Caki2 (cell line): ENCODE measurements at places on chromosomes 1 and 21.

DNA sequence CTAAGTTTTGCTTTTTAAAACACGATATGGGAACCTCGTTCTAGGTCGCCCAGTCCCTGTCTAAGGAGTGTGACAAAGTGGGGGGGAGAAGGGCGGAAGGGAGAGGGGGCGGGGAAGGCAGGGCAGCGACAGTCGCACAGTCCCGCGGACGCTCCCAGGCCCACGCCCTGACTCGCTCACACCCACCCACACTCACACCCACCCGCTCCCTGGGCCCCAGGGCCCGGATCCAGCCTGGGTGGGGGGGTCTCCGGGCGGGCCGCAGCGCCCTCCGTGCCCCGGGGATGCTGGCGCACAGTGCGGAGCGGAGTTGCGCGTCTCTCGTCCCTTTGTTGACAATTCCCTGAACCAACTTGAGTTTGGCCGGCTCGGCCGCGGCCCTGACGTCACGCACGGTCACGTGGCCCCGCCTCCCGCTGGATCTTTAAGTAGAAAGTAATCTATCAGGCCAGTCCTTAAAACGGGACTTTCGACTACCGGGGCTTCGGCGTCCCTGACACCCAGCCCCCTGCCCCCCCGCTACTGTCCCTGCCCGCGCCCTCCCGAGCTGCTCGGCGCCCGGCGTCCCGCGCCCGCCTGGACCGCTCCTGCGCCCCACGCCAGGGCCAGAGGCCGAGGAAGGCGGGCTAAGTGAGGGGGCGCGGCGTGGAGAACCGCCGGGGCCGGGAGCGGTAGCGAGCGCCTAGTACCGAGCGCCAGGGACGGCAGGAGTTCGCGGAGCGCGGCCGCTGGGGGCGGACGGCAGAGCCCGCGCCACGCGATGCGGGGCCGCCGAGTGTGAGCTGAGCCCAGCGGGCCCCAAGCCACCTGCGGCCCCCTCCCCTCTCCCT is at the start of gene FOXD3:
Gene FOXD3, plus strand, starts transcription at position 454 of the 830 bp plus-strand sequence. CDS start 492 bp downstream, outside the sequence.
- no peak for DNase-seq

DNA sequence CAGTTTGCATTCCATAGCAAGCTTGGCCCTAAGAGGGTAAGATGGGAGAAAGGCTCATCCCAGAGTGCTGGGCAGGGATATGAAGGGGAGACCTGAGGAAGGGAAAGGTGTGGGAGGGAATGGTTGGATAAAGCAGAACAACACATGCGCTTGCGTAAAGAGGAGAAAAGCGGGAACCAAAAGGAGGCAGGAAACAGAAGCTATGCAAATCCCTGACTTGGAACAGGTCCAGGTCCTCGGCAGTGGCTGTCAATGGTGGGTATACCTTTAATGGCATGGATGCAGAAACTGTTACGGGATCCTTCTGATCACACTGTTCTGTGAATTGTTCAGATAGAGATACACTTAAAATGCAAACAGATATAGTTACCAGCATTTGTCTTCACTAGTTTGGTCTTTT is 455.6 kb downstream of the SIPA1L2 start:
- DNase-seq: no peak

- peak; percentile 89 for DNase-seq
Measured at GRCh38 chr1:54407404-54408146, 1.4 kb upstream of the SSBP3 start.

- DNase-seq: no peak
Measured at GRCh38 chr1:246178717-246179311, 328.3 kb downstream of the SMYD3 start.

DNA sequence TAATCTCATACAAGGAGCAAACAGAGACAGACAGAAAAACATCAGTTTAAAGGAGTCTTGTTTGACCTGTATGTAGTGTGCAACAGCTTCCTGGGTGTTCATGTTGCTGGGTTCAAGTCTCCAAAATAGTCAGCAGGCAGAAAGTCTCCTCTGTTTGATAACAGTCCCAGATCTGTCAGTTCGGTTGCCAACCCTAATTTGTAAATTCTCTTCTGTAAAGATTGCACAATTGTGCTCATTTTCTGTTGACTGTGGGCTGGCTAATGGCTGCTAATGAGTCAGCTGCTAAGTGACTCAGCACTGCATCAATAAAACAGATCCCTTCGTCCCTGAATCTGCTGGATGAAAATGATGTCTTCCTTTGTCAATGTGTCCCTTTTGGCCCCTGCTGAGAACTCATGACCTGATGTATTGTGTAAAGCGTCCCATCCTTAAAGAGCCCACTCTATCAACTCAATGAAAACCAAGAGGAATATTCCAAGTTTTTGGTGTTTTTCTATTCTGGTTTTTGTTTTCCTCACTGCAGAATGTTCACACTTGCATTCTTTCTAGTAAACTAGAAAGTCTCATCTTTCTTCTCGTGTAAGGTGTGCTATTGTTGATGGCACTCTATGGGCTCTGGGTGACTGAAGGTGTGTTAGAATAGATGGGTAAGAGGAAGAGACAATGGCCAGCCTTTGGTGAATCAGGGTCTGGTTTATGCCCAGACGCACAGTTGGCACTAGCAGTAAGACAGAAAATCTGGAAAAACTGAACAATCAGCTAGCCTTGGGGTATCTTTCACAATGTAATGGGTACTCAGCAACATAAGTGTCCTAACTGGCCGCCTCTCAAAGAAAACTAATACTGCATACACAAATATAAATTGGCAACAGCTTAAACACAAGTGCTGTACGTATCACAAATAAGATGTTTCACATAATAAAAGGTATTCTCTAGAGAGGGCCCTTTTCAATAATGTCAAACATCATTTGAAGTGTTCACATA is 75.1 kb upstream of the SIPA1L2 start:
- DNase-seq: peak; percentile 55

GRCh38 chr1:39214714-39214997 is 10.2 kb downstream of the MACF1 start:
- no peak for DNase-seq

- DNase-seq: no peak
Measured at GRCh38 chr21:39132248-39132647, 51.0 kb downstream of the PSMG1 start.

DNA sequence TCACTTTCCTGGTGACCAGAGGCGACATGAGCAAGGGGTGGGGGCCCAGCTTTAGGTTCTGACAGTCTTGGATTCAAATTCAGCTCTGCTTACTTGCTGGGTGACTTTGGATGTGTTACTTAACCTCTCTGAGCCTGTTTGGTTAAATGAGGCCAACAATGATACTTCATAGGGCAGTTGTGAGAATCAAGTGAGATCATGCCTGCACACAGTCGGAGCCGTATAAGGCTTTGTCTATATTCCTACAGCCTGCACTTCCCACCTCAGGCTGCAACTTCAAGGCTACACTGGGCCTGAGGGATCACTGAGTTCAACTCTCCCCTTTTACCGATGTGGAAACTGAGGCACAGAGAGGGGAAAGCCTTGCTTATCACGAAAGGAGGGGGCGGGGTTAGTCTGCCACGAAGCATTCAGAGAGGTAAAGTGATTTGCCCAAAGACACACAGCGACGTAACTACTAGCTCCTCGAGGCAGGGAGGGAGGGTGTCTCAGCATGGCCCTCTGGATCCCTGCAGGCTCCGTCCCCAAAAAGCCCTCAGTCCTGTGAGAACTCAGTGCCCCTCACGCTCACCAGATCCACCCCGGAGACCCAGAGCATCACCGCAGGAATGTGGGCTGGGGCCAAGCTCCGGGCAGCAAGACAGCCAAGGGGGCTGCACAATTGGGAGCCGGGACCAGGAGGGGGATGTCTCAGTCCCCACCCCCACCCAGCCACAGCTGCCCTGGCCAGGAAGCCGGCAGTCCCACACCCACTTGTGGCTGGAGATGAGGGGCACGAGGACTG is 25.0 kb downstream of the SDC3 start:
- no peak for DNase-seq

DNA sequence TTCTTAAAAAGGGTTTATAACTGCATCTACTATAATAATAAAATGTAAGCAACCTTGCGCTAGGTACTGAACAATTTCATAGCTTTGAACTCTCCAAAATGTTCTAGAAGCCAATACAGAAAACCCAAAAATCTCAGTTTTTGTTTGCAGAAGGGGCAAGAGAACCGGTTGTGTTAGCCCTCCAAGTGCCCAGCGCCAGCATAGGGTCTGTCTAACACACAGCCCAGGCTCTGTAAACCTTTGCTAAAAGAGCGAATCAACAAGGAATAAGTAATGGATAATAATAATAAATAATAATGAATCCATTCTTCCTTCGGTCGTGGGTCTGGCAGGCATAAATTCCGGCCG is 333 bp upstream of the CHAF1B start:
- no peak for DNase-seq

- DNase-seq: no peak
Measured at GRCh38 chr1:84712276-84712874, 22.1 kb upstream of the SSX2IP start.

DNA sequence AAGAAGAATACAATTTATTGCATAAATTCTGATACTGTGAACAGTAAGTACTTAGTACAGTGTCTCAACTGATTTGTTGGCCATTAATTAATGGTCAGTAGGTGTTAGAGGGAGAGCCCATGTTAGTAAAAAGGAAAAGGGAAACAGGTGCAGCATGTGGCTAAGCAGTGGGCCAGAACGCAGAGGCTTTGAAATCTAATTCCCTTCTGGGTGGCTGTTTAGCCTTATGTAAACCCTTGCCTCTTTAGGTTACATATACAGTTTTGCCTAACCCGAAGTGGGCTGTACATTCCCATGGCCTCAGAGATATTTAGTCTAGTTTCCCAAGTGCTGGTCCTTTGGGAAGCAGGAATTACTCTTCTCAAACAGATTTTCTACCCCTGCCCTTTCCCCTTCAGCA is 43.5 kb upstream of the BCL9 start:
- DNase-seq: no peak

GRCh38 chr1:172350856-172351255 is 69.6 kb upstream of the C1orf105 start:
- peak; percentile 30 for DNase-seq

- peak; percentile 44 for DNase-seq
Measured at GRCh38 chr1:61157468-61157987, 75.2 kb downstream of the NFIA start.

GRCh38 chr1:6723621-6724428 is 22.2 kb upstream of the DNAJC11 start:
- DNase-seq: peak; percentile 54

- DNase-seq: no peak
Measured at GRCh38 chr1:30666756-30667273, 56.6 kb downstream of the MATN1 start.

- peak; percentile 39 for DNase-seq
Measured at GRCh38 chr1:51189421-51190073, 46.5 kb upstream of the RNF11 start.

DNA sequence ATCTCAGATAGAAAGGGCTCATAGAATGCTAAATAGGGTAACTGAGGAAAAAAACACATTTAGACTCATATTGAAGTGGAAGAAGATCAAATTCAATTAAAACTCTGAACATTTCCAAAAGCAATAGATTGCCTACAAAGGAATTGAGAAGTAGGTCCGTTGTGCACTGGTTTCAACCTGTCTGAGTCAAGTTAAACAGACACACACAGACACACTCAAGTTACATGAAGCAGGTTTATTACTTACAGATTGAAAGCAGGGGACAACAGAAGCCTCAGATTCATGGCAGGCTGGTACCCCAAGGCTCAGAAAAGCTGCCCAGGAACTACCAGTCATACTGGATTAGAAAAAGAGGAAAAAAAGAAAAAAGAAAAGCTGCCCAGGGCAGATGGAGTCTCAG is 20.7 kb upstream of the S100A2 start:
- DNase-seq: no peak

DNA sequence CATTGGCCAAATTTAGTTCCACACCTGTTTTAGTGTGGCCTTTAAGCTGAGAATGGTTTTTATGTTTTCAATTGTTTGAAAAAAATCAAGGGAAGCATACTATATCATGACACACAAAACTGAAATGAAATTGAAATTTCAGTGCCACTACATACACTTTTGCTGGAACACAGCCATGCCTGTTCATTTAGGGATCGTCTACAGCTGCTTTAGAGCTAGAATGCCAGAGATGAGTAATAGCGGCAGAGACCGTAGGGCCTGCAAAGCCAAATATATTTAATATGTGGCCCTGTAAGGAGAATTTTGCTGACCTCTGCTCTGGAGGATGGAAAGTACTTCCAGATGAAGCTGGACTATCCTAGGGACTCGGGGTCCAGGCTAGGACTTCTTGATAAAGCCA is 62.5 kb upstream of the LYST start:
- DNase-seq: no peak

DNA sequence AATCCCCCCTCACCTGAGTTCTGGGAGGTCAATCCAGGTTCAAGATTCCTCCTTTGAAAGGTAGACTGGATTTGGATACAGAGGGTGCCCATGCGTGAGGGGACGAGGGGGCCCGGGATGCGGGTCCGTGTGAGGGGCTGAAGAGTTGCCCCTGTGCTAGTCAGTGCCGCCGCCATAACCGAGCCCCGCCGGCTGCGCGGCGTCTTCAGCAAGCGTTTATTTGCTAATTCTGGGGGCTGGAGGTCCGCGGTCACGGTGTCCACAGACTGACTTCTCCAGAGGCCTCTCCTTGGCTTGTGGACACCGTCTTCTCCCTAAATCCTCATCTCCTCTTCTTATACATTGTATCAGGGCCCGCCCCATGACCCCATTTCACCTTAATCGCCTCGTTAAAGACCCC is 20.9 kb upstream of the SAMD11 start:
- DNase-seq: no peak

DNA sequence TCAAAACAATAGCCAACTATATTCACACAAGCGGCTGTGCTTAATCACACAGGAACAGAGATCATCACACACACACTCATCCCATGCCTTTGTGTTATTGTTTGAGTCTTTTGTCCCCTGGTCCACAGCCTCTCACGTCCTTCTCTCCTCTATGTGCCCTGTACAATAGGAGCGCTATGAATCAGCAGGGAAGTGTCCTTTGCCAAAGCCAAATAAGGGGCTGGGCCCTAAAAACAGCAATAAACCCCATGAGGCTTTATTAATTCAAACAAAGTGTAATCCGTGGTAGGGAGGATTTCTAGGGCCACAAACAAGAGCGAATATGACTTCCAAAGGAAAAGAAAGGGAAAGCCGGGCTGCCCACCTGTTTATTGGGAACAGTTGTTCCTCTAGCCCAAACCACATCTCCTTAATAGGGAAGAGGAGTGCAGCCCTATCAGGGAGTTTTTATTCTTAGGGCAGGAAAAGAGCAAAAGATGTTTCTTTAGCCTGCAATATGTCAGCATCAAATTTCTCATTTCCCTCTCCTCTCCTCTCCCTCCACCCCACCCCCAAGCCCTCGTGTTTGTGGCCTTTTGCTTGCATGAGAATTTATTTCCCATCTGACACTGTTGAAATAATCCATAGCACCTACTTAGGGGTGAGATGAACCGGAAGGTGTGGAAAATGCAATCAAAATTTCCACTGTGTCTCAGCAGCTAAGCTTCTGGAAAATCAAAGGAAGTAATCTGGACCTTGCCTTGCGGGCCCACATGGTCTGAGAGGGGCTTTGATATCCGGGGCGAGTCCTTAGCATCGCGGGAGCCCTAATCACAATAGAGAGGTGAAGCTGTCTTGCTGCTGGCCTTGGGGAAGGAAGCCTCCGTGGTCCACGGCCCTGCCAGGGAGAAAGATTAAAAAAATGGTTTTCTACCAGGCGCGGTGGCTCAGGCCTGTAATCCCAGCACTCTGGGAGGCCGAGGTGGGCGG is 45.3 kb upstream of the ITPKB start:
- no peak for DNase-seq
